ENCODE measurements at places on chromosomes 5 and 9.

- no peak for DNase-seq
Observed at GRCh38 chr9:71003346-71003745, 118.1 kb downstream of the TRPM3 start.

DNA sequence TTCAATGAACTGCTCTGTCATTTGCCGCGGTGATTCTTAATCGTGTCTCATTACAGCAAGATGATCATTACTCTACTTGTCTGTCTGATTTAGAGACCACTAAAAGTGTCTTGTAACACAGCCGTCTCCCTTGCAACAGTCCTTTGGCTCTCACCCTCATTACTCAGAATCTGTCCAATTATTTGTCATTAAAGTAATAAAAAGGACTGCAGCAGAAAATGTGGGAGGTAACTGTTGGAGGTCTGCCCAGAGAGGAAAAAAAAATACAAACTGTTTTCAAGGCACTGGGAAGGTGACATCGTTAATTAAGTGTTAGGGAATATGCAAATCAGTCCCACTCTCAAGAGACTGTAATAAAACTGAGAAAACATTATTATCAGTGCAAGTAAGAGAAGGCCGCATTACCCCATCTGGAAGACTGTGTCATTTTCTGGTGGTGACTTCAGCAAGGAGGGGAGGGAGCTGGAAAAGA is 281.0 kb downstream of the RASEF start:
- DNase-seq = no peak

- no peak for DNase-seq
Observed at GRCh38 chr5:137734331-137734730, 1.6 kb downstream of the KLHL3 start.

- DNase-seq = peak; percentile 66
Observed at GRCh38 chr9:94639061-94639998, at the start of gene FBP1. Gene FBP1, minus strand, starts transcription at chr9:94639518. Its CDS starts 208 bp downstream, at chr9:94639310.

DNA sequence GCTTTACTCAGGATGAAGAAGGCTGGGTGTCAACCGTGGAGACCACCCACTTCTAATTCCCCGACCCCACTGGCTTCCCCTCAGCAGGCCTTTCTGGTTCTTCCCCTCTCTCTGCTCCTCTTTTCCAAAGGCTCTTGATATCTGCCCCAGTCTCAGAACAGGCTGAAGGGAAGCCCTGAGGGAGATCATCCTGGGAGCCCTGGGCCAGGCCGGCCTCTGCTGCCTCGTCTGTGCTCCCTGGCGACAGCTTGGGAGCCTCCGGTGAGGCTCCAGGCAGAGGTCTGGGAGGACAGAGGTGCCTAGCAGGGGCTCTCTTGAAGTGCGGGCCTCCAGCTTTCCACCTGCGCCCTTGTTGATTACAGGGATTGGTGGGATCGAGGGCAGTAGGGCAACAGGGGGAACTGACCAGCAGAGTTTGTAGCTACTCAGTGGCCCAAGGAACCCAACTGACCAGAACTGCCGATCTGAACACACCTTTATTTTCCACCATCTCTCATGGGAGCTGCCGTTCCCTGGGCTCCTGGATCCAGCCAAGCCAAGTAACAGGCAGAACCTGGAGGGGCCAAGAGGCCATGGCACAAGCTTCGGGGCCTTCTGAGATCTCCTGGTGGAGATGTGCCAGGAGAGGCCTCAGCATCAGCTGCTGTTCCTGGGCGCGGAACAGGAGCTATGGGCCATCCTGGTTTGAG is 198.5 kb downstream of the CACNA1B start:
- DNase-seq = no peak

GRCh38 chr9:129252937-129253802 is 75.1 kb upstream of the IER5L start:
- no peak for DNase-seq

DNA sequence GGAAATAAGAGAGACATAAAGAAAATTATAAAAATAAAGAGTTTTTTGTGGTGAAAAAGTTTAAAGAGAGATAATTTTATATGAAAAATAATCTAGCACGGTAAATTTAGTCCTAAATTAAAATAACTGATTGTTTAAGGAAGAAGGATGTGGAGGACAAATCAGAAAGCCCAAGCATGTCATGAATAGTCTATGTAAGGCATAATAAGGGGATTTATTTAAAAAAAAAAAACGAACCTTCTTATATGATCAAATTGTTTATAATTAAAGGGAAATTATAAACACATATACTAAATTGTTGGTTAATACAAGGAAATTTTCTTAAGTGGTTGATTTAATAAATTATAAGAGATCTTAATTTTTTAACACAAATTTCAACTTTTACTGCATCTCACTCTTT is 551.8 kb upstream of the TYRP1 start:
- no peak for DNase-seq
